ENCODE measurements at places on chromosomes 1 and 21. TPM values are rescaled to one million over a fixed set of nuclear protein-coding genes. Genes with fewer than 3 reads are reported as not detected.

- no peak for DNase-seq
Observed at GRCh38 chr1:18924221-18924691, 21.9 kb upstream of the ALDH4A1 start.

DNA sequence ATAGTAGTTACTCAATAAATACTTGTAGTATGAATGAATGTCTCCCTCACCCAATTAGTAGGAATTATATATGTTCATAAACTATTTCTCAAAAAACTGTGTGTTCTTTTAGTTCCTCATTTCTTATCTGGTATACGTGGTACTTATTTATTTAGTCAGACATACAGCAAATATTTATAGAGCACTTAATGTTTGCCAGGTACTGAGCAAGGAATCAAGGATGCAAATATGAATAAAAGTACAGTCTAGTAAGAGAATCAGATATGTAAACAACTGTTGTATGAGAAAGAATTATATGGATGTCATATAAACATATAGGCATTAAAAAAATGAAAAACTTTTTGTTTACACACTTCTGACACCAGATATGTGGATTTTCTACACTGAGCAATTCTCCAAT is 58.5 kb downstream of the ATF6 start:
- no peak for DNase-seq

GRCh38 chr21:25396135-25396711 is 211.1 kb downstream of the MRPL39 start:
- DNase-seq, result no peak

DNA sequence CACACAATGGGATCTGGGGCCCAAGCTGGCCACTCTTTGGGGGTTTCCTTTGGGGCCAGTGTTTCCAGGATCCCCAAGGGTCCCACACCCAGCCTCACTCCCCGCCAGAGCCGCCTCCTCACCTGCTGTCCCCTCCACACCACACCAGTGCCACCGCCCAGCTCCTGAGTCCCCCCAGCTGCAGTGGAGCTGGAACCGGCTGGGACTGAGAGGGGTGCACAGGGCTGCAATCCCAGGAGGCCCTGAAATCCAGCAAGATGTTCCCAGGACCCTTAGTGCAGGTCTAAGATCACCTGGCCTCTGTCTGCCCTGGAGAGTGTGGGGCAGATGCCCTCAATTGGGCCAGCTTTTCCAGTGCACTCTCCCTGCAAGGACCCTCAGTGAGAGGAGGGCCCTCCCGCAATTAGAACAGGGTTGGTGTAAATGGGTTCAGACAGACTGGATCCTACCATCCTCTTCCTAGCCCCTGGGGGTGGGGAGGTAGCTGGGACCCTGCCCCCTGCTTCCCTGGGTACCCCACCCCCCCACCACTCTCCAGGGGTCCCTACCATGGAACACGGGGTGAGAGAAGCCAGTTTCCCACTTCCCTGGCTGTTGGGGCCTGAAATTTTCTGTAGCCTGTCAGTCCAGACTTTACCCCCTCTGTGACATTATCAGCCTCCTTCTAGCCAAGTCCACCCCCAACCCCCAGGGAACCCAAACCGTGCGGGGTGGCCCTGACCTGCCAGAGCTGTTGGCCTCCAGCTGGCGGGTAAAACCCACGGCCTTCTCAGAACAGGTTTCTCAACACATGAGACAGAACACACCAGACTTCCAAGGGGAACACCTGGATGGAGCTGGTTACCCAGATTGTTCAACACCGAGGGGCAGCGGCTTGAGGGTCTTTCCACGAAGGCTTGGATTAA is 7.0 kb downstream of the KRTAP10-12 start:
- no peak for DNase-seq

DNA sequence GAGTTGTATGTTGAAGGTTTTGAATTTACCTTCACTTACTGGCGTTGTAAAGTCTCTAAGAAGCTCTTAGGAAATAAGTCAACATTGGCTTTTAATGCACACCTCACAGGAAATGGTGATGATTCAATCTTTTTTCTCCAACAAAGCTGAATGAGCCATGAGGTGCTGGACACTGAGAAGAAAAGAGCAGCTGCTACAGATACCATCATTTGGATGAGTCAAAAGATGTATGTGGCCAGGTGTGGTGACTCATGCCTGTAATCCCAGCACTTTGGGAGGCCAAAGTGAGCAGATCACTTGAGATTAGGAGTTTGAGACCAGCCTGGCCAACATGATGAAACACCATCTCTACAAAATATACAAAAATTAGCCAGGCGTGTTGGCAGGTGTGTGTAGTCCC is 3.3 kb upstream of the IL23R start:
- DNase-seq, result no peak

DNA sequence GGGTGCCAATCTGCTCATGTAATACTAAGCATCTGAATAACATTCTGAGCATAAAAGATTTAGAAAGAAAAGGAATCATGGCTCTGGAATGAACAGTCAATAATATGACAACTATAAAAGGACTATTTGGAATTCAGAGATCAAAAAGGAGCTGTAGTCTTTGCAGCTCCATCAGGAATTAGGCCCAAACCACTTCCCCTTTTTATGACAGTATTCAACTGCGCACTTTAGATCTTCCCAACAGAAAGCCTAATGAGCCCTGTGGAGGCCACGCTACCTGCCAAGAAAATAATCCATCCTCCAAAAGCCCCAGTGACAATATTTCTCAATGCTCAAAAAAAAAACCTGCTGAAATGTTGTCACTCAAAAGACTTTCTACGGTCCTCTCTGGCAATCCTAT is 163.2 kb downstream of the SNX7 start:
- DNase-seq, result no peak

GRCh38 chr1:246052603-246053002 is 454.5 kb downstream of the SMYD3 start:
- no peak for DNase-seq

- DNase-seq, result peak; percentile 12
Observed at GRCh38 chr1:89274411-89274857, 1.8 kb upstream of the GBP5 start.

GRCh38 chr21:21971384-21971783 is 973.2 kb downstream of the NCAM2 start:
- DNase-seq, result no peak

- DNase-seq, result no peak
Observed at GRCh38 chr21:18959817-18960216, 556.2 kb upstream of the TMPRSS15 start.

DNA sequence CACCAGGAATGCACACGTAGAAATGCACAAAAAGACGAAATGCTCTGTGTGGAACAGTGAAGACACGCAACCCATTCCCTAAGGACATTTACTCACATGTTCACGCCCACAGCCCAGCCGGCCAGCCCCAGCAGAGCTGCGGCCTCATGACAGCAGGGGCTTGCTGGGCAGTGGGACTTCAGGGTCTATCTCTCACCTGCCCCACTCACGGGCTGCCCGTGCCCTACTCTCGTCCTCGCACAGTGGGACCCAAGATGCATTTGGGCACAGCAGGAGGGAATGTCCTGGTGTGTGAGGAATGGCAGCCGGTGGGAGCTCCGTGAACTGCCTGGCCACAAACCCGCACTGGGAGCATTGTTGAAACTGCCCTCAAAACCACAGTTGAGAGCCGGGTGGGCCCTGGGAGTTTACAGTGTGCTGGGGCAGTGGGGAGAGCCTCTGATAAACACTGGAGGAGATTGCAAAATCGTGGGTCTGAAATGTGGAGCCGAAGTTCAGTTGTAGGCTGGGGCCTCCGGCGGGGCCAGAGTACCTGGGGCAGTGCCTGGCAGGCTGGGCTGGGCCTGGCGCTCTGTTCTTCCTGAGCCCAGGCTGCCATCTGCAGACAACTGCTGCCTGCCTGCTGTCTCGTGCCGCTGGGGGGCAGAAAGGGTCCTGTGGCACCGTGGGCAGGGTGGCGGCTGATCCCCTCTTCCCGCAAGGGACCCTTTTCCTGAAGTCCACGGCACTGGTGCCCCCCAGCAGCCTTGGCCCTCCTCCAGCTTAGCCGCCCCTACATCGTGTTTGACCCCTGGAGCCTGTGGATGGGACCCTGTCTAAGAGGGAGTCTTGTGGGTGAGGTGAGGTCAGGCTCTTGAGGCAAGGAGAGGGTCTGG is 20.7 kb upstream of the POFUT2 start:
- DNase-seq, result peak; percentile 95

GRCh38 chr21:26819740-26820324 is 25.4 kb downstream of the ADAMTS1 start:
- no peak for DNase-seq

DNA sequence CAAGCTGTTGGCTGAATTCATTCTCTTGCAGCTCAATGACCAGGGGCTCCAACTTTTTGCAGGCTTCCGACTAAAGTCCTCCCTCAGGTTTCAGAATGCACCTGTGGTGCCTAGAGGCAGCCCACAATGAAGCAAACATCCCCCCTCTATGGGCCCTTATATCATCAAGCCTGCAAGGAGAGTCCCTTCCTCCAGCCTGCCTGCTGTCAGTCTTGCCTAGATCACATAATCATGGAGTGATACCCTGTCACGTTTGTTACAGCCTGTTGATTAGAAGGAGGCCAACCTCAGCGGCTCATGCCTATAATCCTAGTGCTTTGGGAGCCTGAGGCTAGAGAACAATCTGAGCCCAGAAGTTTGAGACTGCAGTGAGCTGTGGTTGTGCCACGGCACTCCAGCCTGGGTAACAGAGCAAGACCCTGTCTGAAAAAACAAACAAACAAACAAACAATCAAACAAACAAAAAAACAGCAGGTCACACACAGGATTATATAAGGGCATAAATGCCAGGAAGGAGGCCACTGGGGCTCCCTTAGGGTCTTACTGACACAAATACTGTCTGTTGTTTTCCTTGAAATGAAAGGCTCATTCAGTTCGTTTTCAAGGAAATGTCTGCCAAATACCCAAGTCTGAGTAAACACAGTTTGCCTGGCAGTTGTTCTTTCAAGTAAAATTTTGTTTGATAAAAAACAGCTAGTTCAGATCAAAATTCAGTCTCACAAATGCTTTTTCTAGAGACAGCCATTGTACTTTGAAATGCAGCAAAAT is 4.7 kb upstream of the SPRR3 start:
- no peak for DNase-seq

DNA sequence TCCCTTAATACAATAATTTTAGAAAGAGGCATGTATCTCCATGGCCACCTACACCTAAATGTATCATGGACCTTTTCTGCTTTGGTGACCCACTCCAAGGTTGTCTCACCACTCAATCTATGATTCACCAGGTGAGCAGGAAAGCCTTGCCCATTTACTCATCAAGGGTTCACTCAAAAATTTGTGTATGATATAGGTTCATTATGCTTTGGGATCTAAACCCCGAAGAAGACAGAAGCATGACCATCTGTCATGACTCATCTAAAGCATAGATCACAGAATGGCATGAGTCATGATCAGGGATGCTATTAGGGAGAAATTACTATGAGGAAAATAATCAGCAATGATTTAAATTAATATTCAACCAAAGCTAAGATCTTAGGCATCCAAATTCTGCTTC is 38.5 kb downstream of the PYHIN1 start:
- no peak for DNase-seq

- peak; percentile 90 for DNase-seq
Observed at GRCh38 chr1:94544706-94545490, 3.3 kb upstream of the F3 start.

S100A7 gene
- total RNA-seq, result not detected

GBP5 gene
- under 0.01 TPM for total RNA-seq

SPRR1A gene
- not detected for total RNA-seq

OLIG1 gene
- total RNA-seq, result not detected

CFHR2 gene
- not detected for total RNA-seq

RGS13 gene
- not detected for total RNA-seq

All from fibroblast of lung (primary cell).